ENCODE measurements at places on chromosomes 2 and 18. TPM values are rescaled to one million over a fixed set of nuclear protein-coding genes. Genes with fewer than 3 reads are reported as not detected.

DNA sequence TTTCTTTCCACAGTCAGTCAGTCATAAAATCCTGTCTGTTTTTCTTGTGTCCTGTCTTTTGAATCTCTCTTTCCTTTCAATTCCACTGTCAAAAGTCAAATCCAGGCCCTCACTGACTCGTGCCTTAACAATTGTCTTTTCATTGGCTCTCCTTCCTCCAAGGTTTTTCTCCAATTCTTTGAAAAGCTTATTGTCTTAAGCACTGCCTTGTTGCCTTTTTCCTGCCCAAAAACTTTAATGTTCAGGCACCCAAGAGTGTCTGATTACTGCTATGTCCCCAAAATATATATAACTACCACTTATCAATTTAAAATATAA lies 13.9 kb upstream of the SULT1C4 start:
- DNase-seq = no peak

DNA sequence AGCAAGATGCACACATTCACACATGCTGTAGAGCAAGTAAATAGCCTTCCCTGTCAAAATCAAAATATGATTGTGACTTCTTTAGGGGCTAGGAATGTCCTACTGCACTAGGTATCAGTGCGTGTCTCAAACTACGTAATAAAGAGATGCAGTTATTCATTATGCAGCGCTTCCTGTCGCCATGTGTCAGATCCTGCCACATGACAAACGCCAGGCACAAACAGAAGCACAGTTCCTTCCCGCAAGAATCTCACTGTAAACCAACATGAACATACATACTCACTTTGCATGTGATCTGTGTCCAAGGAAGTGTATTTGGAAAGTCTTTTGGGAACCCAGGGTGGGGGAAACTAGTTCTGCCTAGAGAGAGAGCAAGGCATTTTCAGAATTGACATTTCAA lies 599.9 kb downstream of the RNF144A start:
- no peak for DNase-seq

- no peak for DNase-seq
Measured at GRCh38 chr18:77136076-77136718, 3.6 kb upstream of the MBP start.

DNA sequence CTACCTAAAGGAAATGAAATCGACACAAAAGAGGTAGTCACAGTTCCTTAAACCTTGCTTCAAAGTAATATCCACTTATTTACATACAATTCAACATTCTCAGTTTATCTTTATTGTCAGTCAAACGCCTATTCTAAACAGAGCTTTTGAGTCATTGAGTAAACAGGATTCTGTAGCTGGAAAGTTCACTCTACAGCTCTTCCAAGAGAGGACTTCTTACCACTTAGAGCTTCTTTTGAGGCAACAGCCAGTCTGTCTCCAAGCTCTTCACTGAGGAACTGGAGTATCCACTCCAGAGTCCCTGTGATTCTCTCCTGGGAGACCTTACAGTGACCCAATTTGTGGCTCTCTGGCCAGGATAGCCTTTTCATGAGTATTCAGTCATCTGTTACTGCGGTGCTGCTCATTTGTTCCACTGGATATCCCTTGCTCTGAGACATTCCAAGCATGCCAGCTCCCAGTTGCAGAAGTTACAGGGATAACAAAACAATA lies 210.9 kb upstream of the OSR1 start:
- no peak for DNase-seq

DNA sequence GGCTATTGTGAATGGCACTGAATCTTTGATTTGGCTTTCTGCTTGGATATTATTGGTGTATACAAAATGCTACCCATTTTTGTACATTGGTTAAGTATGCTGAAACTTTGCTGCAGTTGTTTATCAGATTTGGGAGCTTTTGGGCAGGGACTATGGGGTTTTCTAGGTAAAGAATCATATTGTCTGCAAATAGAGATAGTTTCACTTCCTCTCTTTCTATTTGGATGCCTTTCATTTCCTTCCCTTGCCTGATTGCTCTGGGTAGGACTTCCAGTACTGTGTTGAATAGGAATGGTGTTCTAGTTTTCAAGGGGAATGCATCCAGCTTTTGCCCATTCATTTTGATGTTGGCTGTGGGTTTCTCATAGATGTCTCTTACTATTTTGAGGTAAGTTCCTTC lies 489.1 kb upstream of the LRATD1 start:
- DNase-seq = no peak

DNA sequence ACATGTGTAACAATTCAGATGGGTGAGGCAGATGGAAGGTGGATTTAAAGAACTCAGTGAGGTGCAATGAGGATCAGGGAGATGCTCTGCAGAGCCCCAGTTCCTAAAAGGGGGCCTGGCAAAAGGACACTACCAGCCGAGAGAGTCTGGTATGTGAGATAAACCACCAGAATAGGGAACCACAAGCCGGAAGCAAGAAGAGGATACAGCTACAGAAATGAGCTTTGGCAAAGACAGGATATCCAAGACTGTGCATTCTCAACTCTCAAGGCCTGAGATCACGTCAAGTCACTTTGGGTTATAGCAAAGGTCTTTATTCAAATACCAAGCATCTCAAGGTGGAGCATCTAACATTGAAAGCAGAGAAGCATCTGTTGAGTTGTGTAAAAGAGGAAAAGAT lies 293.5 kb downstream of the ARHGAP15 start:
- DNase-seq = no peak

MTLN gene
- 37.1 TPM for polyA plus RNA-seq

IL1RN gene
- 38.0 TPM for polyA plus RNA-seq

ACMSD gene
- polyA plus RNA-seq = not detected

All from mammary epithelial cell (primary cell).